ENCODE measurements at places on chromosomes 7 and 10.

DNA sequence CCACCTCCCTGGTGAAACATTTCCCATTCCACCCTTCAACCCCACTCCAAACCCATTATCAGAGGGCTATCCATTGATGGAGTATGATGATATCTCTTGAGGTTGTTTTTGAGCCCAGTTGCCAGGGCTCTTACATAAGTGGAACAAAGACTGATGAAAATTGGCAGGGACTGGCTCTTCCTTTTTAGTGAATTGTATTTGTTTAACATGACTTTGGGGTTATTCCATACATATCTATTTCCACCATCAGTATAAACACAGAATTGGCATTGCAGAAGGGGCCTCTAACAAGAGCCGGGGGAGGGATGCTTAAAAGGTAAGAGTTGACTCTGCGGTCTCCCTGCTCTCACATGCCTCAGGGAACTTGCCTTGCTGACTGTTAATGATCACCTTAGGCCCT, 28.9 kb downstream of the FZD1 start:
- DNase-seq: no peak

GRCh38 chr7:15279640-15280039, 282.2 kb downstream of the AGMO start:
- DNase-seq: no peak

DNA sequence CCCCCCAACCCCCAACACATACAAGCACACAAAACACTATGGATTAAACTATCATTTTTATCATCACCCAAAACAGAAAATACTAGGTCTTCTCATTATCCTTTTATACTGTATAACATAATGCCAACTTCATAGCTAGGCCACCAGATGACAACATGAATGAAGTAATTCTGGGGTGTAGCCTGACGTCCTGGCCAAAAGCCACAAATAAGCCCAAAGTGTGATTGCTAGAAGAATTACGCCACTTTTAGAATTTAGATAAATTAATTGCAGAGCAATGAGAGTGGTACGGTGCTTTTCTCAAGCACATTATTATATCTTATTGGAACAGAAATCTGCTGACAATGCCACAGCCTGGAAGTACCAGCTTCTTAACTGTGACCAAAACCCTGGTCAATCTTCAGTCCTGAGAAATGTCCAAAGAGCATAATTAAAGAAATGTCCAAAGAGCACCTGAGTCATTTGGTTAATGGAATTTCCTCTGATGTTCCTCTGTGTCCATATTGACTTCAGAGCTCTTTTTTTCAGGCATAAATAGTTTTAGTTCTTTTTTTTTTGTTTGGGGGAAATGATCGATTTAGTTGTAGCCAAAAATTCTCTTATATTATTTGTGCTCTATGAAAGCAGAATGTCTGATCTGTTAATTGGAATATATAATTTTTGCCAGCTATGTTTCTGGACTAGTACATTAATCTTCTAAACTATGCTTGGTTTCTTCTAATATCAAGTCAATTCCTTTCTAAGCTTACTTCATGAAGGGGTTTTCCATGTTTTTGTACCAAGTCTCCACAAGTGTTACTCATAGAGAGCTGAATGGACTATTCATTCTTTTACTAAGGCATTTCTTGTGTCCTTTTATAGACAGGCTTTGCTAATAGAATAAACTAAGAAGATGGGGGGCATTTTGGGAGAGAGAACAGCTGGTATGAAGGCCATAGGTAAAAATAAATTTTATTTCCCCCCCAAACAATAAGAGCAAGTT, 233.4 kb upstream of the SLC26A5 start:
- peak; percentile 49 for DNase-seq

DNA sequence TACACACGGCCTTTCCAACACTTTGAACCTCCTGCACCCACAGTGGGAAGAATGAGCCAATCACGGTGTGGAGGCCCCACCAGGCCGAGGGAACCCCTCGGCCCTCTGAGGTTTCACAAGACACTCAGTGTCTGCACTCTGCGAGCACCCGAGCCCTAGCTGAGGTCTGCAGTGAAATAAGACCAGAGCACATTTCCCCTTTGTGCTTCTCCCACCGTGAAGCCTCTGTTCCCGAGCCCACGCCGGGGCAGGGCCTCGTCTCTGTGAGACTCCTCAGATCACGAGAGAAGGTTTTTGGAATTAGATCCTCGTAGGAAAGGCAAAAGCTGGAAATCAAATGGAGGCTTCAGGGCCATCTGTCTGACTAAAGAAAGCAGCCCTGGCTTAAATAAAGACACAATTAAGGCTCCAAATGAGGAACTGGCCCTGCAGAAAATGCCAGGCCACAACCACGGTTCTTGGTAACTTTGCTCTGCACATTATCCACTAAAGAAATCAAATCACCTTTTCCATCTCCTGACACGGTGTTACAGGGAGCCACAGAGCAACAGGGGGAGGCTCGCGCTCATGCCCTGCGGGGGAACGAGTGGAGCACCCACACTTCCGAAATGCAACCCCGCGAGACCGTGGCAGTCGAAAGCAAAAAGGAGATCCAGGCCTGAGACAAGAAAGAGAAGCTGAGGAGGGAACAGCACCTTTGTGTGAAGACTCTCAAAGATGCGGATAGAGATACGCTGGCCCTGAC, 43.7 kb downstream of the FAM53B start:
- no peak for DNase-seq

- no peak for DNase-seq
Observed at GRCh38 chr10:127325506-127325905, 129.1 kb upstream of the INSYN2A start.

DNA sequence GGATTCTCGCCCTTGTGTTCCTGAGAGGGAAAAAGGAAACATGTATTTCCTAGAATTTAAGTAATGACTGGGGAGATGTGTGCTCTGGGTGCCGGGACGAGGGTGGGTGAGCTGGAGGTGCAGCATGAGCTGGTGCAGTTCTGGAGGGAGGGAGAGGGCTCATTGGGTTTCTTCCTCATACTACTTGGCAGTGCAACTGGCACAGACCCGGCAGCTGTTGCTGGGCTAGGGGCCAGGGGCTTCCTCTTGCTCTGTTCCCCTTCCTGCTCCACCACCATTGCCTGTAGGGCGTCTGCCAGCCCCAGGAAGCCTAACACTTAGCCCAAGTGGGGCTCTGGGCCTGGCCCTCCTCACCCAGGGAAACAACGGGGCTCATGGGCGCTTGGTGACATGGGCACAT, 5.9 kb downstream of the RET start:
- DNase-seq: no peak

DNA sequence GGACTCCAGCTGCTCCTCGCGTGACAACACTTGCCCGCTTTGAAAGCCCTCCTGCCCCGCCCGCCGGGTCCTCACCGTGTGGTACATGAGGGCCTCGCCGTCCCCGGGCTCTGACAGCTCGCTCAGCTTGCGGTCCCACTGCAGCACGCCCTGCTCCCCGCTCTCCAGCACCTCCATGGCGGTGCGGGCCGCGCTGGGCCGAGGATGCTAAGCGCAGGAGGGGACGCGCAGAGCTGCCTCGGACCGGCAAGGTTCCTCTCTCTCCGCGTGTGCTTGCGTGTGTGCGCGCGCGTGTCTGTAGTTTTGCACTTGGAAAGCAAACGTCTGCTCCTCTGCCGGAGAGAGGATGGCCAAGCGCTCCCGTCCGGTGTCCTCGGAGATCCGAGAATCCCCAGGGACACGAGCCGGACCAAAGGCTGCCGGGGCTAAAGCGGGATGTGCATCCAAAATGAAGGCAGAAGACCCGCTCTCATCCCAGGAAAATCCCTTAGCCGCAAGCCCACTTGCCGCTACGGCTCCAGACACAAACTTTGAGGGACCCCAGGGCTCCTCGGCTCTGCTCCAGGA, at the start of gene CREB3L2:
CREB3L2 (minus strand) TSS at position 558 of the 567 bp plus-strand sequence; CDS start at position 177, 381 bp downstream.
- peak; percentile 62 for DNase-seq
